CD4-positive, alpha-beta T cell treated with Interleukin-1 beta for 1 hour (primary cell): ENCODE measurements at places on chromosomes 2 and 18.
A peak's percentile ranks its signal among the peaks of the same experiment; 100 is the strongest.

DNA sequence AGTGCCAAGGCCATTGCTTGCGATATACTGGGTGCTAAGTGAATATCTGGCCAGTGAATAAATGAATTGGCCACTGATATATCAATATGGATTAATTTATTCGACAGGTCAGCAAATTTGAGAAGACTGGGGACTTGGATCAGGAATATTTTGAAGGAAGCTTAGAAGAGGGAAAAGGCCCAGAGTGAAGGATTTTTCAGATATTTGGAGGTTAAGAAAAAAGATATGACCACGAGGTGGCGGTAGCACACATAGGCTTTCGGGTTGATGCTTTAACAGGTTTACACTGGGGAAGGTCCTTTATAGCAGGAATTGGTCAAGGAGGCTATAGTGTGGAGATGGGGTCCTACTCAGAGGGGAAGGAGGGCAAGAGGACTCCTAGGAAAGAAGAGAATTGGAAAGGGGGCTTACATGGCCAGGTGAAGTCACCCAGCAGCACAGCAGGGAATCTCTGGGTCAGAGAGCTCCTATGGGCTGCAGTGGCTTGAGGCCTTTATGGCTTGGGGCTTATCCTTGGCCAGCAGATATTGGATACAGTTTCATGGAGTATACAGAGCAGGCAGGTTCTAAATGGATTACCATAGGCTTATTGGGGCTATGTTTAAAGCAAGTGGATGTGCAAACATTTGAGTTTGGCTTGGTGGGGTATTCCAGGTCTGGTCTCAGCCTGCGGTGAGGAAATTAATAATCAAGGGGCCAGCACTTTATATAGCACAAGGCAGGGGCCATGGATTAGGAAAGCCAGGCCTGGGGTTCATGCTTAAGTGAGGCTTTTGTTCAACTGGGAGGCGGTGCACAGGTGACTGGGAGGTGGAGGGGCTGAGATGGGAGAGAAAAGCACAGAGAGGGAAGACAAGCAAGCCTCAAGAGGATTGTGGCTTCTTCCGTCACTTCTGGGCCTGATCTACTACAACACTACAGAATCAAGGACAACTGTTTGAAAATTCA is 9.7 kb downstream of the IL1RN start:
- DNase-seq = peak; percentile 49

DNA sequence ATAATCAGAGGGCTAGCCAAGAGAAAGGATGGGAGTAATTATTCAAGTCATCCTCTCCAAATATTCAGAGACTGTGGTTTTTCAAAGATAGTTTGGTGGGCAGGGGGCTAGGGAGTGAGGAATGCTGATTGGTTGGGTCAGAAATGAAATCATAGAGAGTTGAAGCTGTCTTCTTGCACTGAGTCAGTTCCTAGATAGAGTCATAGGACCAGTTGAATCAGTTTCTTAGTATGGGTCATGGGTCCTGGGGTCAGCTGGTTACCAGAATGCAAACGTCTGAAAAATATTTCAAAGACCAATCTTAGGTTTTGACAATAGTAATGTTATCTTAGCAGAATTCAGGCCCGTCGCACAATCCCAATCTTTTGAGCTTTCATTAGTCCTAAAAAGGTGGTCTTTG is 171.4 kb upstream of the SPATS2L start:
- DNase-seq = no peak

DNA sequence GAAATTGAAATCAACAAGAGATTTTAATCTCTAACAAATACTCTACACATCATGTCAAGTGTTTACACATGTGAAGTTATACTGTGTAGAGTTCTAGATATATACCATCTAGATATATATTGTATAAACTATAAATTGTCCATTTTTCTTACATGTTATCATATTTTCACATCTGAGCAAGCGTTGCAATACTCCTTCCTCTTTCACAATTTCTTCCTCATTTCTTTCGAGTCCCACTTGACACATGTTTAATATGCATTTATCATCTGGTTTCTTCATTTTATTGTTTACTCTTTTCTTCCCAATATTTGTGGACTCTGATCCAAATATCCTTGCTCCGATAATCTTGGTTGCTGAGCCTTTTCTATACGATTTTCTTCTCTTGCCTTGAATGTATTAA is 50.2 kb downstream of the UNC80 start:
- DNase-seq = no peak

GRCh38 chr2:103977668-103978067 is 876.2 kb upstream of the POU3F3 start:
- no peak for DNase-seq

GRCh38 chr18:48563027-48563426 is 24.2 kb downstream of the CTIF start:
- no peak for DNase-seq

GRCh38 chr2:71281950-71282349 is 49.6 kb upstream of the ZNF638 start:
- no peak for DNase-seq

DNA sequence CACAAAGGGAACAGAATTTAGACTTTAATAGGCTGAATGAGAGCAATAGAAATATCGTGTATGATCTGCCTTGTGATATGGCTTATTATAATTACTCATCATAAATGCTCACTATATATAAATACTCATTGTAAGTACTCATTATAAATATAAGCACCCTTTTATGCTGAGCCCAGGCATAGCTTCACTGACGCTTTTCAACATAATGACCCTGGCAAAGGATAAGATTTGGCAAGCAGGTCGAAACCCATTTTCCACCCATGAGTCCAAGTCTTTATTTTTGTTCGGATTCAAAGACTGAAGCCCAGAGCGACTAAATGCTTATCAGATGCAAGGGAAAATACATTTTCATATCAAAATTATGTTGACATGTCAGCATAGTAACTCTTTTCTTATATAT is 500.4 kb downstream of the SLC4A3 start:
- DNase-seq = no peak

DNA sequence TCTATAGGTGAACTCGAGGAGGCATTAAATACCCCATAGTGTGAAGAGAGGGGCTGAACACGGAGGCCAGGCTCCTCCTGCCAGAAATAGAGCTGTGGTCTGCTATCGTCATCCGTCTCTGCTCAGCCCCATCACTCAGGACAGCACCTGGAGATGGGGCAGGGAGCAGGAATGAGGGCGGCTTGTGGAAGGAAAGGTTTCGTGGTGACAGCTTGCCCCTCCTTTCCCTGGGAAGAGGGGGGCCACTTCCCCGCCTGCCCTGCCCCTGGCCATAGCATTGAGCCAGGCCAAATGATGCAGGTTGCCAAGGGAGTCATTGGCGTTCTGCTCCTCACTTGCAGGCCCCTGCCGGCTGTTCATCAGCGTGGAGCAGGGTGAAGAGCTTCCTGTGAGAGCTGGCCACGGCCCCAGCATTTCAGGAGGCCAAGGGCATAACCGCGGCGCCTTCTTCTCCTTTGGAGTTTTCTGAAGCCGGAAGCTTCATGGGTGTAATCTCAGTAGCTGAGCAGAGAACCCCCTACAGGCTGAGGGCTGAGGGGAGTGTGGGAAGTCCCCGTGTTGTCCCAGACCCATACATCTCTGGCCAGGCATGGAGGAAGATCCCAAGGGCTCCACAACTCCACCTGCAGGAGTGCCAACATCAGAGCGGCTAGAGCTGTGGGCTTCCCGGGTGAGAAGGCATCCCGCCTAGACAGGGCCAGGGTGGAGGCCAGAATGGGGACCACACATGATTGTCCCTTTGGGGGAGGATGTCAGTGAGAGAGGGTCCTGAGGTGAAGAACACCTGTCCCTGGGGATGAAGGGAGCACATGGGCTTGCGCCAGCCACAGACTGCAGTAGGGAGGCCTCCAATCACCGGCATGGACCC is 112.5 kb upstream of the GLI2 start:
- DNase-seq = no peak

DNA sequence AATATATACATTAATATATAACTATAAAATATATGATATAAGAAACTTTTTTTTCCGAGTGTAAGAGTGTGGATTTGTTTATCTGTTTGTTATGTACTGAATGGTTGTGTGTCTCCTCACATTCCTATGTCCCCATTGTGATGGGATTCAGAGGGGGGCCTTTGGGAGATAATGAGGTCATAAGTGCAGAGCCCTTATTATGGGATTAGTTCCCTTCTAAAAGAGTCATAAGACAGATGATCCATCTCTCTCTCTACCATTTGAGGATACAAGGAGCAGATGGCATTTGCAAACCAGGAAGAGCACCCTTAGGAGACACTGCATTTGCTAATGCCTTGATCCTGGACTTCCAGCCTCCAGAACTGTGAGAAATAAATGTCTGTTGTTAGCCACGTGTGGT is 30.3 kb upstream of the SAP130 start:
- DNase-seq = no peak

DNA sequence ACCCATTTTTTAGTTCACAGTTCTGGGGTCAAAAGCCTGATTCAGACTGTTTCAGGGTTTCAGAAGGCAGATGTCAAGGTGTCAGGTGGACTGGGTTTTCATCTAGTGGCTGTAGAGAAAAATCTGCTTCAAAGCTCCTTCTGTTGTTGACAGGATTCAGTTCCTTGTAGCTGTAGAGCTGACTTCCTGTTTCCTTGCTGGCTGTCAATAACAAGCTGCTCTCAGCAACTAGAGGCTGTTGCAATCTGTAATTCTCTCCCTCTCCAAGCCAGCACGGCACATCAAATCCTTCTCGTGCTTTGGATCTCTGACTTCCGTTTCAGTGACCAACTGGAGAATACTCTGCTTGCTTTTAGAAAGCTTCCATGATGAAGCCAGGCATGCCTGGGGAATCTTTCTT is 179.4 kb downstream of the DOK6 start:
- DNase-seq = no peak

DNA sequence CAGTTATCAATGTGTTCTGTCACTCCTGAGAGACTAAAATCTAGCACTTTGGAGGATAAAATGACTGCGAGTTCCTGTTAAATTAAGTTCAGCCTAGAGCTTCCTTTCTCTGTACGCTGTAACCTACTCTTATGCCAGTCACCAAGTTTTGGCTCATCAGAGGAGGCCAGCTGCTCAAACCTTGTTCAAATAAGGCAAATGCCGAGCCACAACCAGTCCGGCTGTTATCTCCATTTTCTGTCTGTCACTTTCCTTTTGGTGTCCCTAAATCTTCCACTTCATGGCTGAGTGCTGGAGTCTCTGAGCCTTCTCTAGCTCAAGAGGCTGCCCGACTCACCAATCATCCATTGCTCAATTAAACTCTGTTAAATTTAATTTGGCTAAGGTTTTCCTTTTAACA is 33.5 kb upstream of the PXDN start:
- DNase-seq = no peak

DNA sequence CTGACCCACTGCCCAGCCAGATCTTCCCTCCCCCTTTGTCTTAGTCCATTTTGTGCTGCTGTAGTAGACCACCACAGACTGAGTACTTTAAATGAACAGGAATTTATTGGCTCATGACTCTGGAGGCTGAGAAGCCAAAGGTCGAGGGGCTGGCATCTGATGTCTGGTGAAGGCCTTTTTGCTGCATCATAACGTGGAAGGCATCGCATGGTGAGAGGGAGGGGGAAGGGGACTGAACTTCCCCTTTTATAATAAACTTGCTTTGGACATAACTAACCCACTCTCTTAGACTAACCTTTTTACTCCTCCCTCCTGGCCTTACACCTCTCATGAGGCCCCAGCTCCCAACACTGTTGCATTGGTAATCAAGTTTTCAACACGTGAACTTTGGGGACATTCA is 83.8 kb downstream of the MAP4K4 start:
- peak; percentile 33 for DNase-seq

- no peak for DNase-seq
These were observed 12.4 kb downstream of the POU3F3 start for GRCh38 chr2:104866122-104866864.

DNA sequence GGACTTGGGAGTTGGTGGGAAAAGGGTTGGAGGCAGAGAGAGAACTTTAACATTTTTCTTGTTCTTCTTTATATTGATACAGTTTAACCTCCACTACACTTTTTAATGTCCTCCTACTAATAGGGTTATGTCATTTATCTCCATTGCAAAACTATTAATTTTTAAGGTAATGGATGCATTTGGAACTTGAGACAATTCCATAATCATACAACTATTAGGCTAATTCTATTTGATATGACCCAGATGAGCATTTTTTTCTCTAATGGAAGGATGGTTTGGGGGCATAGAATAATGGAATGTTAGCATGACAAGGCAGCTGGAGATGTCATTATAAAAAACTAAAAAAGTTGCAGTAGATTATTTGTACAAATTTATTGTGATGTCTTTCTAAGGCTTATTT is 239.2 kb upstream of the KCNJ3 start:
- DNase-seq = no peak

GRCh38 chr2:105755895-105756294 is 11.2 kb downstream of the NCK2 start:
- peak; percentile 33 for DNase-seq

- no peak for DNase-seq
These were observed 7.1 kb downstream of the RNF125 start for GRCh38 chr18:32025744-32026143.

GRCh38 chr18:50707855-50708469 is 111.9 kb downstream of the MRO start:
- no peak for DNase-seq

DNA sequence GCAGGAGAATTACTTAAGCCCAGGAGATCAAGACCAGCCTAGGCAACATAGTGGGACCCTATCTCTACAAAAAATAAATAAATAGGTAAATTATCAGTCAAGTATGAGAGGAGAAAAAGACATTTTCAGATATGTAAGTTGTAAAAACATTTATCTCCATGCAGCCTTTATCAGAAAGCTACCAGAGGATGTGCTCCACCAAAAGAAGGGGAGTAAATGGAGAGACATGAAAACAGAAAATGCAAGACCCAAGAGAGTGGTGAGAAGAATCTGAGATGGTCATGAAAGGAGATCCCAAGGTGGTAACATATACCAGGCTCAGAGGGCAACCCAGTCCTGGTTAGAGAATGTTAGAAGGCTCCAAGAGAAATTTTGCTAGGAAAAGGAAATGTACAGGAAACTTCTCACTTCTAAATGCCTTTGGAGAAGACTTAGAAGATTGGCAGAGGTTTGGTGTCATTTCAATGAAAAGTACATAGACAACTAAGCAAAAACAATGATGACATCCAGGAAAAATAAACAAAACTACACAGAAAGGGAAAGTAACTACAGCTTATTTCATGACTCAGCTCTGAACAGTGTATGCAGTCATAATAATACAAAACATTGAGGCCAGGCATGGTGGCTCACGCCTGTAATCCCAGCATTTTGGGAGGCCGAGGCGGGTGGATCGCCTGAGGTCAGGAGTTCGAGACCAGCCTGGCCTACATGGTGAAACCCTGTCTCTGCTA is 19.5 kb downstream of the CIB4 start:
- DNase-seq = no peak

DNA sequence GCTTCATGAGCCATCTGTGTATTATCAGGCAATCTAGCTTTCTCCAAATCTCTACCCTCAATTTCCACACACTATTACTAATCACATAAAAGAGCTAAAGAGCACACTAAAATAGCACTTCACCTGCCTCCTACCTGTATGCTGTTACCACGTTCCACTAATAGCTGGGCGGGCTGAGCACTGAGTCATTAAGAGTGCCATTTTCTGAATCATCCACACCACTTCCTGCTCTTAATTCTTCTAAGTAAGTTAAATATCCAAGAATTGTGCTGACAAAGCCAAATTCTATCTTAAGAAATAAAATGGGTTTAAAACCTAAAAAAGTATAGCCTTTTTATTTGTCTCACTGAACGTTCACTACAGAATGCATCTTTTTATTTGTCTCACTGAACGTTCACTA is 35.7 kb downstream of the NOL10 start:
- DNase-seq = no peak
